ENCODE measurements at places on chromosomes 7 and 10. TPM values are rescaled to one million over a fixed set of nuclear protein-coding genes. Genes with fewer than 3 reads are reported as not detected.

DNA sequence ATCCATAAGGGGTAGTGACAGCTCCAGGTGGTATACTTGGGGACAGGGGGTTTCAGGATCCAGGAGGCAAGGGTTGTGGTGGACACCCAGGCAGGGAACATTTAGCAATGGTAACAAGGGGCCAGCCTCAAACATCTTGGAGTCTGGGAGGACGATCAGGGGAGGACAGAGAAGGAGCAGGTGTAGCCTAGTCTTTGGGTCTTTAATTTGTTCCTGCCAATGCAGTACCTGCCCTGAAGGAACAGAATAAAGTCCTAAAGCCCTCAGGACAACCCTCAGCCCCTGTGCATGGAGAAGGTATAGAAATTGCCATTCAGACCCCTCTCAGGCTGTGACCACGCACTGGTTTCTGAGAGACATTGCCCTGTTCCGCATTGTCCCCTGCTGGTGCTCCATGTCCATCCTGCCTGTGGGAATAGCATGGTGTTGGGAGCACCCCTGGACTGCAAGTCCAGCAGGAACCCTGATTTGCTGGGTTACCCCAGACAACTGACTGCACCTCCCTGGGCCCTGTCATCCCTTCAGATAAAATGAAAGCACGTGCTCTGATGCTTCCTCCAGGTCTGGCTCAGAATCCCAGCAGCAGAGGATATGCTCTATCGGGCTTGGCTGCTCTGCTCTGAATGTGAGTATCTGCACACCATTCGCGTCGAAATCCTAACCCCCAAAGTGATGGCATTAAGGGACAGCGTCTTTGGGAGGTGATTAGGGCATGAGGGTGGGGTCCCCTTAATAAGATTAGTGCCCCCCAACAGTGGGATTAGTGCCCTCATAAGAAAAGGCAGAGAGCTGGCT, 24.2 kb downstream of the DDC start:
- DNase-seq, result peak; percentile 70

The GRID2IP gene
- total RNA-seq, result 0.49 TPM

The SFTPA2 gene
- total RNA-seq, result not detected

- DNase-seq, result no peak
Measured at GRCh38 chr7:46207931-46208634, 287.0 kb upstream of the IGFBP3 start.

The NACAD gene
- 1.6 TPM for total RNA-seq

GRCh38 chr10:44427479-44427878, 42.6 kb upstream of the CXCL12 start:
- DNase-seq, result peak; percentile 67

The MYH16 gene
- total RNA-seq, result not detected

The CYP3A4 gene
- 4.8 TPM for total RNA-seq

DNA sequence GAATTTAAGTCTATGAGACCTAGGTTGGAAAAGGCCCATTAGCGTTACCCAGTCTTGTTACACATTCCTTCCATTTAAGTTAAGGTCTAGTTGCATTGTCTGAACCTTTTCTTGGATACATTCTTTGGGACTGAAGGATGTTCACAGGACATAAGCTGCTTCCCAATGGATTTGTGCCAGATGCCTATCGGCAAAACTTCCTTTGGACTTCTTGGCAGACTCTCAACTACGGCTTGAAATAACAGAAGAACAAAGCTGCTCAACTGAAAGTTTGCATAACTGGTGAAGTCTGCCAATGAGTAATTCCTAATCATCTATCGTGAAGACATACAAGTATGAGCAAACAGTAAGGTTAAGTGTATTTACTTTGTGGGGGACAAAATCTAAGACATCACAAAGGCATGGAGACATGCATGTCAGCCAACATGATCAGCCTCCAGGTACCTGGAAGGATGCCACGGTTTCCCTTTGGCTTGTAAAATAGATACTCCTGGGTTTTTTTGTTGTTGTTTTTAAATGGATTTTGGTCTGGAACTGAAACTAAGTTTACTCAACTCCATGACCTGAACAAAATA, 35.4 kb downstream of the MALSU1 start:
- no peak for DNase-seq

The SLC26A5 gene
- total RNA-seq, result 2.5 TPM

DNA sequence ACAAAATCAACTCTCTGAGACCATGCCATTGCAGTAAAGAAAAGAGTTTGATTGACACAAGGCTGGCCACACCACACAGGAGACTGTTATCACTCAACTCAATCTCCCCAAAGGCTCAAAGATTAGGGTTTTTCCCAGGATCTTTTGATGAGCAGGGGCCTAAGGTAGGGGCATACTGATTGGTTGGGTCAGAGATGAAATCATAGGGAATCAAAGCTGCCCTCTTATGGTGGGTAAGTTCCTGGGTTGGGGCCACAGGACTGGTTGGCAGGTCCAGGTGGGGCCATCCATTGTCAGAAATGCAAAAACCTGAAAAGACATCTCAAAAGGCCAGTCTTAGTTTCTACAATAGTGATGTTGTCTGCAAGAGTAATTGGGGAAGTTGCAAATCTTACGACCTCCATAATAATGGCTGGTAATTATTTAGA, 91.6 kb downstream of the AKR1D1 start:
- no peak for DNase-seq

The TMEM270 gene
- not detected for total RNA-seq

The LRMDA gene
- 1.3 TPM for total RNA-seq

The LIPK gene
- total RNA-seq, result 60.3 TPM

DNA sequence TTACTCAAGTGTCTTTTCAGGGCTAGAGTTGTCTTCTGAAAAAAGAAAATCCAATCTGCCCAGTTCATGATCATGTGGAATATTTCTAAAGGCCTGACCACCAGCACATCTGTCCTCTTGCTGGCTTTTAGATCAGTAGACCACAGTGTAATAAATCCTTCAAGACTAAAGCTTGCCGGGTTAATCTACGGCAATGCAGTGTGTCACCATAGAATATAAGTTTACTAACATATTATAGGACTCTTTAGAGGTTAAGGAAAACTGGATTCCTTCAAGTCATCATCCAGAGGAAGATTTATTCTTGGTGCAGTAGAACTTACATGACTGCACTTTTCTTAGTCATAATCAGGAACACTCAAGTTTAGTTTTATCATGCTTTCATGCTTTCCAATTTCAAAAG, 349.5 kb downstream of the SEMA3D start:
- DNase-seq, result no peak

DNA sequence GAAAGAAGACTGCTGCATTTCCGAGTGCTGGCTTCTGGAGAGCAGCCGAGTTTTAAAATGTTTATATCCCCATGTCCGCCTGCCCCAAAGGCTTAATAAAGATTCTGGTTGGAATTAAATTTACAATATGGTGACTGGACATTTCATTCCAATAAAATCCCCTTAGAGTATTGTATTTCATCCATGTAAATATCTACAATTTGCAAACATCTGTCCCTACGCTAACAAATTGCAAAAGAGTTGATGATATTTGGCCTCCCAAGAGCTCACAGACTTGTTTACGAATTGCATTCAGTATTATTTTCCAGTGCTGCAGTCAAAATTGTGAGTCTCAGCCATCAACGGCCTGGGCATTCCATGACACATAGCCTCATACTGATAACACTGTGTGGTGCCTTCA, 50.1 kb downstream of the PLEKHS1 start:
- DNase-seq, result no peak

DNA sequence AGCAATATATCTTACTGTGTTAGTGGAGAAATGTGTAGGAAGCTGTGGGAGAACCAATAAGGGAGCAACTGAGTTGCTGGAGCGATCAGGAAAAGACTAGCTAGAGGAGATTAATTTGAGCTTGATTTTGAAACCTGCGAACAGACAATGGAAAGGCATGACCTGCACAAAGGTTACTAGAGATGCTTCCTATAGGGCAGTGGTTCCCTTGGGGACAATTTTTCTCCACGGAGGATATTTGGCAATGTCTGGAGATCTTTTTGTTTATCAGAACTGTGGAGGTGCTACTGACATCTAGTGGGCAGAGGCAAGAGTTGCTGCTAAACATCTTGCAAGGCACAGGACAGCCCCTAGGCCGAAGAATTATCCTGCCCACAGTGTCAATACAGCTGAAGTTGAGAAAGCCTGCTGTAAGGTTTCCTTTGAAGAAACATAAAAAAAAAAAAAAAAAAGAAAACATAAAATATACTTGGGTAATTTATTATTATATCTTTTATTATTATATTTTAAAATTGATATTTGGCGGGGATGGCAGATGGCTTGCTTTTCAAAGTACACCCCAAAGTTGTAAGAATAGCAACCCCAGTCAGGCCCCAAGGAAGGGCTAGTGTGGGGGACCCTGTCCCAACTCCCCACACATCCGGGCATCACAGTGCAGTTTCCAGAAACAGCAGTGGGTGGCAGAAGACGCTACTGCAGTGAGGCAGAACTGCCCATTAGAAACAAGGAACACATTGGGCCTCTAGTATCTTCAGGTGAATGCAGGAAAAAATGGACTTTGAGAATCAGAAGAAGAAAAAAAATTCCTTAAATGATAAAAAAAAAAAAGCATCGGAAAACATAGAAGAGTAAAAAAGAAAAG, 481.6 kb downstream of the SH2D4B start:
- peak; percentile 18 for DNase-seq

DNA sequence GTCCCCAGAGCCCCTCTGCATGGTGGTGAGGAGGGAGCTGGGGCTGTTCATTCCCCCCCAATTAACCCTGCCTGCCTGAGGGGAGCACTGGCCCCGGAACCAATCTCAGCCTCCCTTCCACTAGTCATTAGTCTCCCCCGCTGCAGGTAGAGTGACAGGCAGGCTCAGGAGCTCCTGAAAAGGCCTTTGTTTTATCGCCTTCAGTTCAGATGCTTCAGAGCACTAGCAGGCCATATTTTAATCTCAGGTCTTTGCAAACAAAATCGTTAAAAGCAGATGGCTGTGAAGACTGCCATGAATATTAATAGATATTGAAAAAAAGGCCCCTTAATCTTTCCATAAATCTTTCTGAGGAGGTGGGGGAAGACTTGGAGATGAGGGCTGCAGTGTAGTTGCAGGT, 250.7 kb downstream of the RPS24 start:
- no peak for DNase-seq

- no peak for DNase-seq
Measured at GRCh38 chr7:149666360-149666945, 106.9 kb downstream of the ZNF467 start.

The MUC12 gene
- total RNA-seq, result not detected

DNA sequence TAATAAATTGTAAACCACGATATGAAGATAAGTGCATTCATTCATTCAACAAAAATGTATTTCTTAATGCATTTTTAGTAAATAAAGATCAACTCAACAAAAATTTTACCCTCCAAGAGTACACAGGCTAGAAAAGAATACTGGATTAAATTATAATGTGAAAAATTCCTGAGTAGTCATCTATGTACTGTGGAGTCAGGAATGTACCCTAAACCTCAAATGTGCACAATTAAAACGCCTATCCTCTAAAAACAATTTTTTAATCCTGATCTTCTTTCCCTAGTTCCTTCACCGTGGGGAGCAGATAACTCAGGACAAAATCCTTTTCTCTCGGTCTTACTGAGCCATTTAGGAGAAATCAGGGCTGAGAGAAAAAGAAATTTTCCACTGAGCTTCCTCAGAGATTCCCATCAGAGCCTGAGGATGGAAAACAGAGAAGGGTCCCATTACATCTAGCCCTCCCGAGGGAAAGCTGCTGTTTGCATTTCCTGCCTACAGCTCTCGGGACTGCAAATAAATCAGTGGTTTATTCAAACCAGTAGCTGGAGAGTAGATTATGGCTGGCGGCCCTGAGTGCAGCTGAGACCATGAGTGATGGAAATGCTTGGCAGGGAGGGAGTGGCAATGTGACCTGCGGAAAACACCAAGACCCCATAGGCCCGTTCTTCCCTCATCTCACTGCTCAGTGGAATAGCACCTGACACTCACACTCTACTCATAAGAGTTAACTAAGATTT, 7.4 kb downstream of the TAS2R40 start:
- no peak for DNase-seq

The PAX4 gene
- total RNA-seq, result not detected

- no peak for DNase-seq
Measured at GRCh38 chr10:101287183-101287996, 58.1 kb upstream of the LBX1 start.

GRCh38 chr7:20786049-20786412, 655 bp downstream of the SP8 start:
- no peak for DNase-seq

The FXYD4 gene
- not detected for total RNA-seq

GRCh38 chr10:23918090-23918723, 290.7 kb upstream of the KIAA1217 start:
- DNase-seq, result no peak

The TRIL gene
- 0.91 TPM for total RNA-seq

DNA sequence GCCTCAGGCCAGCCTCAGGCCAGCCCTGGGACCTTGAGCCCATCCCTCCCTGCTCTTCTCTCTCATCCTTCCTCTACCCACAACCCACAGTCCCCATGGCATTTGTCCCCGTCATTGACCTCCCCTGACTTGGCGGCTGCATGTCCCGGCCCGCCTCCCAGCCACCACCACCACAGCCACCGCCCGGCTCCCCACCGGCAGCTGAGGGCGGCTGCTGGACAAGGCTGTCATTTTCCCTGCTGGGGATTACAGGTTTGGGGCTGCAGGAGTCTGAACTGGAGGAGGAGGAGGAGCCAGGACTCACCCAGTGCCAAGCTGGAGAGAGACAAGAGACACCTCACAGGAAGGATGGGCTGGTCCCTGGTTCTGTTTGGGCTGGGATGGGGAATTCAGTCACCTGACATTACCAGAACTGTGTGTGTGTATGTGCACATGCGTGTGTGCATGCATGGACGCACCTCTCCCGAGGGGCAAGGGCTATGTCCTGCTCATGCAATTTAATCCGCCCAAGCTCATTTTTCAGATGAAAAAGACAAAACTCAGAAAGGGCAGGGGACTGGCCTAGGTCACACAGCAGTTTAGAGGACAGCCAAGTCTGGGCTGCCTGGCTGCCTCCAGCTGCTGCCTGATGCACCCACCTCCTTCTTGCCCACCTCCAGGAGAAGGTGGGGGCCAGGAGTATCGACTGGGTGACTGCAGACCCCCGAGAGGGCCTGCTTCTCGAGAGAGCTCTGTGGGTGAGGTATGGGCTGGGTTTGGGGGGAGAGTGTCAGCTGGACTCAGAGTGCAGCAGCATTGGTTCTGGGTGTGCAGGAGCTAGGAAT, 113.1 kb downstream of the ZMIZ1 start:
- DNase-seq, result no peak

- no peak for DNase-seq
Measured at GRCh38 chr10:101745074-101745696, 30.7 kb downstream of the FGF8 start.

DNA sequence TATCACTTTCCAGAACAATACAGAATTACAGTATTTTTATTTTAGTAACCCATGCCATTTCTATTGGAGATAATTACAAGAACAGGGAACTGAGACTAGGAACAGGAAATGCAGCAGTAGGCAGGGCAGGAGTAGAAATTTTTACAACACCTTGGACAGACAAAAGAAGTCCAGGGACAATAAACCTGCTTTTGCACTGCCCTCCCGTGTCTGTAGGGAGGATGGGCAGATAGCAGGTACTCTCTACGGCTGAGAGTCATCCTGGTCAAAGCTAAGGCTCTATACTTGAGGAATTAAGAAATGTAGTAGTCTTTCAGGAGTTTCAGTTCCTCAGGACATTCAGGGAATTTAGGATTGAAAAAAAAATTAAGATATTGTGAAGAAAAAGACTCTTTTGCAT, 63.4 kb downstream of the VAX1 start:
- DNase-seq, result no peak

The ERVW-1 gene
- not detected for total RNA-seq

GRCh38 chr10:127275793-127276450, 79.5 kb upstream of the INSYN2A start:
- no peak for DNase-seq

The CYP3A7 gene
- total RNA-seq, result not detected

- DNase-seq, result no peak
Measured at GRCh38 chr10:103651783-103652476, 158.4 kb downstream of the NEURL1 start.
